ENCODE measurements at places on chromosomes 1 and 21. TPM values are rescaled to one million over a fixed set of nuclear protein-coding genes. Genes with fewer than 3 reads are reported as not detected.

DNA sequence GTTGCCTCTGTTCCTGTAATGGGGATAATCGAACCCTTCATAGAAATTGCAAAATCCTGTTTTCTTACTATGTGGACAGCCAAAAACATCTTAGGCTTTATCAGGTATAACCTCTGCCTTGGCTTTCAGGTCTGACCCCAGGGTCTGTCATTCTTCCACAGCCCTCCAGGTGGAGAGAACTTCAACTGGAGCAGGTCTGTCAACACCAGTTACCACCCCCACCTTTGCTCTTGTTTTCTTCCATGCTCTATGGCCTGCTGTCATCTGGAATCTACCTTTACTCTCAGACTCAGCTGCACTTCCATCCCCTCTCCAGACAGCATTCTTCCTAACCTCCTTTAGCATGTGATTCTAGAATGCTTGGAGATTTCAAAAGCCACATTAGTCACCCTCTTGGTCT lies 10.4 kb upstream of the GJA9 start:
- no peak for DNase-seq

GRCh38 chr21:36708286-36709029 lies 9.5 kb downstream of the SIM2 start:
- peak; percentile 22 for DNase-seq

DNA sequence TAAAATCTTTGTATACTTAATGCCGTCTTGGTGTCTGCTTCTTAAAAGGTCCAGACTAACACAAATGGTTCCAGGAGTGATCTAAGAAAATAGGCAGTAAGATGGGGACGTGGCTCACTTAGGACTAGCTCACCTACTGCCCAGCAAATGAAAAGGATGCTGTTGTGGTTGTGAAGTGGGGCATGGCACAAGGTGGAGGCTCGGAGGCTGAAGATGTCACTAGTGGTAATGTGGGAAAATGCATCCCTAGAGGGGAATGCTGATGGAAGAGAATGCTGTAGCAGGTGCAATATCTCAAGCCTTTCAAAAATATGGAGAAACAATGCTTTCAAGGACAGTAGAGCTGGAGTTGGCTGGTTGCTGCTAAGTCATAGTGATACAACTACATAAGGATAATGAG lies 11.3 kb upstream of the UCK2 start:
- no peak for DNase-seq

GRCh38 chr1:112988367-112988766 lies 32.4 kb upstream of the SLC16A1 start:
- no peak for DNase-seq

DNA sequence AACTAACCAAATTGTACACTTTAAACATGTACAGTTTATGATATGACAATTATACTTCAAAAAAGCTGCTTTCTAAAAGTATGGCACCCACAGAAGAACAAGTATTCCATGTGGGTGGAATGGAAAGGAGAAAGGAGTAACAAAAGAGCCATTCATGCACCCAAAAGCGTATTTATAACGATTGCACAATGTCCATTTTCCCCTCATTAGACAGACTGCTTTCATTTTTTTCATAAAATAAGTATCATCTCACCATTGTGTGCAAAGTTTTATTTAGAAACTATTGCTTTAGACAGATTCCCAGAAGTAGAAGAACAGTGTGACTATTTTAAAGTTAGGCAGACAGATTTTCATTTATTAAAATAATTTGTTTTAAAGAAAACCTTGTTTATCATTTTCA lies 59.6 kb downstream of the KIAA0319L start:
- no peak for DNase-seq

- no peak for DNase-seq
Measured at GRCh38 chr1:56286956-56287355, 292.4 kb downstream of the PLPP3 start.

DNA sequence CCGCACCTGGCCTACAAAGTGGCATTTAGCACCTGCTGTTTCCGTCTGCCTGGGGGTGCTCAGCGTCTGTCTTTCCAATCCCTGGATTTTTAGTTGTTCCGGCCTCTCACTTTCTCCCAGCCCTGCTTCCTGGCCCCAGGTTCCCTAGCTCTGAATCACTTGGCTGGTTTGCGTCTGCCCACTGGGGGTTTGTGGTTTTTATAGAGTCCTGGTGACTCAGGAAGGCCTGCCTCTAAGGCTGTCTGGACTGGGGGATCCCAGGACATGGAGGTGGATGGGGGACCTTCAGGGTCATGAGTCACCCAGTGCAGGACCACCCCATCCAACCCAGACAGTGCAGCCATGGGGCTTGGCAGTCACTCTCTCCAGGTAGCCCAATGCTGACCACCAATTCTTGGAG lies 53.5 kb downstream of the MRPL37 start:
- no peak for DNase-seq

DNA sequence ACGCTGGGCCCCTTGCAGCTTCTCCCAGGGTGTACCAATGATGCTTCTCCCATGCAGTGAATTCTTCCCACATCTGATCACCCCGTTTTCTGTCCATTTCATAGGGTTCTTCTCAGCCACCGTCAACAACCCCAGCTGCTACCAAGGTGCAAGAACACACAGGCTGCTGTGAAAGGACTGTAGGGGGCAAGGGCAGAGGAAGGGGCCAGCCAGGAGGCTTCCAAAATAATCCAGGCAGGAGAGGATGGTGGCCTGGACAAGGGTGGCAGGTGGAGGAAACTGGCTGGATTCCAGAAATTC lies 113.3 kb upstream of the WNT4 start:
- no peak for DNase-seq

- no peak for DNase-seq
Measured at GRCh38 chr1:101465941-101466340, 229.1 kb downstream of the S1PR1 start.

DNA sequence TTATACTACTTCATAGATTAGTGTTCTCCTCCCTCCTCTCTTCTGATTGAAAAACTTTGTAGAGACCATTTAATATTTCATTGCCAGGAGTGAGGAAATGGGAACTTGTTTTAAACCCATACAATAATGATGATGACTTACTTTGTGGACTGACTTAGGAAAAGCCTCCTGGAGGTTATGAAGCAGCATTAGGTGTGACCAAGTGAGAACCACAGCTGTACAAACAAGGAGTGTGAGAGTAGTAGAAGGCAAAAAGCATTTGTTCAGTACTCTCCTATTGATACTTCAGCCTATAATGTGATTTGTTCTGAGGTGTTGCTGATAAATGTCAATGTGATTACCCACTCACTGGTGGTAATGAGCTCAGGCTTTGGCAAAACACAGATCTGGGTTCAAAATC lies 8.4 kb downstream of the TIPRL start:
- no peak for DNase-seq

DNA sequence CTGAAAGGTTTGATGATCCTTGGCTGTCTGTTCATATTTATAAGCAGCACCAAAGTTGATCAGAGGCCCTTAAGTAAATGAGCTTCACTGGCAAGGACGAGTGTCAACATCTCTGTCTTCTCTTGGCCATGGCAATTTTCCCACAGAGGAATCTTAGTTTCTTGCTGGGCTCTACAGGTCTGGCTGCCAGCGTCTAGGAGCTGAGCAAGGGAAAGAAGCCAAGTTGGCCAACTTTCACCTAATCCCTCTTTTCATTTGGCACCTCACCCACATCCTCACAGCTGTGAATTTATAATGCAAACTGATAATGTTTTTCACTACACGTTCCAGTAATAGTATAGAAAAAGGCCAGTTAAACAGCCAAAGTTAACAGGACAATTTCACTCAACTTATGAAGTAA lies 99.0 kb upstream of the LBR start:
- DNase-seq, result no peak

- no peak for DNase-seq
Measured at GRCh38 chr1:90198616-90199332, 203.9 kb downstream of the ZNF326 start.

GRCh38 chr1:199151634-199152425 lies 513.0 kb downstream of the PTPRC start:
- no peak for DNase-seq

DNA sequence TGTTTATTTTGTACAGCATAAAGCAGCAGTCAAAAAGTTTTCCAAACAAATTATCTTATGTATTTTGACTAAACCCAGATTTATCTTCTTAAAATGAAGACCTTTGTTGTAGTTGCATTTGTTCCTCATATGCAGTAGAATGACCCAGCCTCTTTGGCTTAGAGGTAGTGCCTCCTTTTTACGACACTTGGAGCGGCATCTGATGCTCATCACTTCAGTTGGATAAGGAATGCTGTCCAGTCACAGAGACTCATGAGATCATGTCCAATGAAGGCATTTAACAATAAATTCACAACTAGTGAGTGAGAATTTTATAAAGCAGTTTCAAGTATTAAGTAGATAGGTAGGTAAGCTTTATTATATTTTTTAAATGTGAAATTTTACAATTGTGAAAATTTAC lies 35.2 kb downstream of the PTPRC start:
- DNase-seq, result no peak

DNA sequence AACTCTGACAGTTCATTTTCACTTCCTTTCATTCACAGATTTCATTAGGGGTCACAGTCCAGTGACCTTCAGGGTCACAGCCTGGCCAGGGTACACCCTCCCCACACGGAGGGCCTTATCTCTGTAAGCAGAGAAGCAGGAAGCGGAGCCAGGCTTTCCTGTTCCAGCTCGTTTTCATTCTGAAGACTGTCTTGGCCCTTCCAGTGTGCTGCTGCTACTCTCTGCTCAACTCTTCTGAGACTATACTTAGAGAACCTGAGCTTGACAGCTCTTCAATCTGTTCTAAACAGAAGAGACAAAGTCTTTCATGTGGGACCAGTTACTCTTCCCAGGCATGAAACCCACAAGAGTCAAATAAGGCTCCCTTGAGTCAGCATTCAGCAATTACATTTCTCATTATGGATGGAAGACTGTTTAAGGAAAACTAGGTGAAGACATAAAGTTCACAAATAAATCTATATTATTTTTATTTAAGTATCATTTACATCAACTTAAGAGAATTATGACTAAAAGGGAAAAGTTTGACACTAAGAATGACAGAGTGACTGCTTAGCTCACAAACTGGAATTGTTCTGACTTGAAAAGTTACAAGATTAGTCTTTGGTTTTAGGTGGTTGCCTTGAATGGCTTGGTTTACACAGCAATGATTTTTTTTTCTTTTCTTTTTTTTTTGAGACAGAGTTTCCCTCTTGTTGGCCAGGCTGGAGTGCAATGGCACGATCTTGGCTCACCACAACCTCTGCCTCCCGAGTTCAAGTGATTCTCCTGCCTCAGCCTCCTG lies 4.8 kb upstream of the TDRD10 start:
- peak; percentile 84 for DNase-seq

GRCh38 chr1:76901158-76901767 lies 34.0 kb downstream of the ST6GALNAC5 start:
- DNase-seq, result no peak

DNA sequence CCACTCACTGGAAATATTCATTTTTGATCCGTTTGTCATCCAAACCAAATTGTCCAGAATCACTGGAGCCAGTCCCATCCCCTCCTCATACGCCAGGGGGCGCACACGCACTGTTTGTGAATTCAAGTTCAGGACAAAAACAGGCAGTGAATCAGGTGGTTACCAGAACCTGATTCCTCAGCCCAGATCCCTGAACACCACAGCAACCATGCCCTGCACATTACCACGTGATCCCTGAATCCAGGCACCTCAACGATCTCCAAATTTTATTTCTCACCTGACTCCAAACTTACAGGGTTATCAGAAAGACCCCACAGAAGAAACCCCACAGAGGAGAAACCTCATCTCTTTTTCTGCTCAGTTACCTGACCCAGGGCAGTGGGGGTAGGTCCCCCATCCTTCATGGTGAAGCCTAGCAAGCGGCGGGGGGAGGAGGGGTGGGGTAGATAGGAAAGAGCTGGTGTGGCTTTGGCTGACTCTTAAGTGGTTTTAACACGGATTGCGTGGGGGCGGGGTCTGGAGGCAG lies 1.4 kb upstream of the PTPRF start:
- peak; percentile 86 for DNase-seq

- no peak for DNase-seq
Measured at GRCh38 chr1:3821447-3821846, 25.1 kb upstream of the LRRC47 start.

GRCh38 chr1:193794239-193794638 lies 607.8 kb upstream of the B3GALT2 start:
- no peak for DNase-seq

DNA sequence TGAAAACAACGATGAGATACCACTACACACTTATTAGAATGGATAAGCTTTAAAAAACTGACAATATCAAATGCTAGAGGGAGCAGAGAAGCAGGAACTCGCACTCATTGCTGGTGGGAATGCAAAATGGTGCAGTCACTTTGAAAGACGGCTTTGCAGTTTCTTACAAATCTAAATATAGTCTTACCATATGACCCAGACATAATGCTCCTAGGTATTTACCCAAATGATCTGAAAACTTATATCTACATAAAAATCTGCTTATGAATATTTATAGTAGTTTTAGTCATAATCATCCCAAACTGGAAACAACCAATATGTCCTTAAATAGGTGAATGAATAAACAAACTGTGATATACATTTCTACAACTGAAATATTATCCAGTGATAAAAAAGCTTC lies 430.9 kb downstream of the MATN1 start:
- no peak for DNase-seq

DNA sequence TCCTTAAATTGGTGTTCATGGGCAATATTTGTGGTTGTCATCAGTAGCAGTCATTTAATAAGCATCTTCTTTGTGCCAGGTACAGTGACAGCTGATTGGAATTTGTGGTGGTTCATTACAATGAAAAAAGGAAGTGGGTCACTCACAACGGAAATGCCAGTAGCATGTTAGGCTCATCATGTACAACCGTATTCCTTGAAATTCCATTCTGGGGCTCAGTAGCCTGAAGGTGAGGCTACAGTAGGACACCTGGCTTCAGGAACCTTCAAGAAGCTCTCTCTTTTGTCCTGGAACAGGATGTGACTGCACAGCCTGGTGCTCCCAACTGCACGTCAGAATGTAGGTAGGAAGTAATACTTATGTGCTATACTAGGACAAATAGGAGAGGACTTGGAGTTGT lies 93.9 kb downstream of the ST3GAL3 start:
- no peak for DNase-seq

- no peak for DNase-seq
Measured at GRCh38 chr21:24224422-24224821, 1382.9 kb downstream of the MRPL39 start.

DNA sequence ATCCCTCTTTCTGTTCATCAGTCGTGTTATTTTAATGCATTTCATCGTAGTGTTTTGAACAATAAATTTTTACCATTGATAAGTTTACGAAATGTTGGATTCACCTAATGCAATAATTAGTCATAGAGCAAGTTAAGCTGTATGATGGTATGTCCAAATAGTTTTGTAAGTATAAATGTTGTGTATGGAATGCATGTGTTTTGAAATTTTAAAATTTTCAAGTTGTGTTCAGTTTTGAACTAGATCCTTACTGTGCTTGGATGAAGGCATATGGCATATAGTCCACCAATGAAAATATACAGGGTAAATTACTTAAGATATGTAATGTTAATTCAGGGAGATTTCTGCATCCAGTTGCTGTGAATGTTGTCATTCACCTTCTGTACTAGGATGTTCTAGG lies 2.3 kb downstream of the ZMYM4 start:
- DNase-seq, result no peak

- no peak for DNase-seq
Measured at GRCh38 chr1:226648421-226648820, 90.7 kb downstream of the ITPKB start.

GRCh38 chr1:81369833-81370232 lies 430.9 kb upstream of the ADGRL2 start:
- DNase-seq, result no peak

SLC2A5 gene
- total RNA-seq, result 0.35 TPM

AMY1B gene
- total RNA-seq, result not detected

MYOM3 gene
- 0.08 TPM for total RNA-seq

ICOSLG gene
- total RNA-seq, result 3.8 TPM

Data from left lobe of liver (tissue), 2 donors.